Endodermal cell (in vitro differentiated cells): ENCODE measurements at places on chromosomes 1 and 21.

DNA sequence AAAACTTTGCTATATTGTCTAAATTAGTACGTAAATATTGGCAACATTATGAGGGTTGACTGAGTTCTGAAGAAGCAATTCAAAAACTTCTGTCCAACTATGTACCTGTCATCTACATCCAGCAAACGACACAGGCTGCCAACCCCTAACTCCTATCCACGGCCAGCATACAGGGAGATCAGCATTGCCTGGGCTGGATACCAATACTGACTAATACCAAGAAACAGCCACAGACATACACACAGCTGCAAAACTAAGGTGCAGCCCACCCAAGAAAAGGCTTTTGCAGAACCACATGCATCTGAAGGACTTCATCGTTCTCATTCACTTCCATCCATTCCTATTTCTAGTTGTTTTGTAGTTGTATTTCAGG lies 2.0 kb downstream of the KIAA0319L start:
- no peak for DNase-seq

DNA sequence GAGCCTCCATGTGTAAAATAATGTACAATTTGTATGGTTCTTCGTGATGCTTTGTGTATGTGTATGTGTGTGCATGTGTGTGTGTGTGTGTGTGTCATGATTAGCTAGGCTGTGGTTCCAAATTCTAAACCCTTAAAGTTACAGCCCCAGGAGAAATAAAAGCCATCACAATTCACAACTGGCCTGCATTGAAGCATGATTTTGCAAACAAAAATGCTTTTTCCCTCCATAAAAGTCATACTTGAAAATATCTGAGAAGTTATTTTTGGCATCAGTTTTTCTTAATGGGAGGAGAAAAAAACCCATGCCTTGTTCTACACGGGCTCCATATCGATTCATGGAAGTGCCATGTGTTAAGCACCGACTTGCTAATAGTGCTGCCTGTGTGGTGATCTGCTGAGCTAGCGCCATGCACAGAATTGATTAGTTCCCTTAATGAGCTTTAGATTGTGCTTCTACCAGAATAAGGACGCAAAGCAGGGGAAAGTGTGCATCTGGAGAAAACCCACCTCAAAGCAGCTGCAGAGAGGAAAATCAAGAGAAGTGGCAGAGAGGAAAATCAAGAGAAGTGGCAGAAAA lies 207.3 kb downstream of the DSCAM start:
- no peak for DNase-seq

DNA sequence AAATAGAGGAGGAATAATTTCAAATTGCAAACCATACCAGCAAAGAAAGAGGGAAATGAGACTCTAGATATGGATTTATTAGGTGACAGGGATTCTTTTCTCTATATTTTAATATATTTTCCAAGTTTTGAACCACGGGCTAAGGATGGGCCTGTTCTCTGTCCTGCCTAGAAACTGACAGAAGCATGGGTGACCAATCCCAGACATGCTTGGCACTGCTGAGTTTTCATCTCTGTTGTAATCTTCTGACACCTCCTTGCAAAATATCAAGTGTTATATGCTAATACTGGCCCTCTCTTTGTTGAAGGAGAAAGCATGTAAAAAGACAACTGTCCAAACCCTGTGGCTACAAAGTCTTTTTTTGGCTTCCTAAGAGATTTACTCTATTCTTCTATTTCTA lies 774 bp upstream of the ANGPTL7 start:
- DNase-seq, result no peak

- no peak for DNase-seq
Observed at GRCh38 chr1:245716561-245716960, 561.8 kb downstream of the KIF26B start.

DNA sequence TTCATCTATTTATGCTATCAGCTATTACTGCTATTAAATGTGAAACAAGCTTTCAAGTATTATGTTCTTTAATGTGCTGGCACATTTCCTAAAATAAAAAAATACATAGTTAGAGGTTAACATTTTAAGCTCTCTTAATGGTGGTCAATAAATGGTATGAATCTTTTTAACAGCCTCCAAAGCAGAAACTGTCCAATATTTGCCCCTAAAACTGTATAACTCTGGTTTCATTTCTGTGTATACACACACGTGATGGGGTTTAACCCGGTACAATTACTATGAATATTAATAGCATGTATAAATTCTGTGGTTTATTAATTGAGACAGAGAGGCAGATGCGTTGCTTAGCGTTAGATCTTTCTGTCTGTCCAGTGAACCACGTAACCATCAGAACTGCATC lies 2.2 kb downstream of the ESRRG start:
- no peak for DNase-seq

- no peak for DNase-seq
Observed at GRCh38 chr1:158809862-158810261, 21.3 kb upstream of the MNDA start.

DNA sequence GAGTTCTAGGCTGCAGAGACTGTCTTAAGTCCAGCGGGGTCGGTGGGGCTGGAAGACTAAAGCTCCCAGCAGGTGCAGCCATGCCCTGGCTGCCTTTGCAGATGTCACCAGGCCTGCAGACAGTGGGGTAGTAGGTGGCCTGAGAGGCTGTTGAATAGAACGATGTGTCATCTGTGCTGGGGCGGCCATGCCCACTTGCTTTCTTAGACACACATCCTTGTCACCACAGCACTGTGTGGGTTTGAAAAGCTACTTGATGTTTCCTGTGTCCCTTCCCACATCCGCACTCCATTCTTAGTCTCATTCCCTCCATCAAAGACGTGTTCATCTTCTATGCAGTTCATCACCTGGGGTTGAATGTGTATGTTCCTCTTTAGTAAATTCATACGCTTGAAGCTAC lies 184.5 kb upstream of the TMEM51 start:
- DNase-seq, result no peak

- DNase-seq, result no peak
Observed at GRCh38 chr1:210076620-210077019, 138.6 kb downstream of the SYT14 start.
